ENCODE measurements at places on chromosomes 12 and 14. TPM values are rescaled to one million over a fixed set of nuclear protein-coding genes. Genes with fewer than 3 reads are reported as not detected.

DNA sequence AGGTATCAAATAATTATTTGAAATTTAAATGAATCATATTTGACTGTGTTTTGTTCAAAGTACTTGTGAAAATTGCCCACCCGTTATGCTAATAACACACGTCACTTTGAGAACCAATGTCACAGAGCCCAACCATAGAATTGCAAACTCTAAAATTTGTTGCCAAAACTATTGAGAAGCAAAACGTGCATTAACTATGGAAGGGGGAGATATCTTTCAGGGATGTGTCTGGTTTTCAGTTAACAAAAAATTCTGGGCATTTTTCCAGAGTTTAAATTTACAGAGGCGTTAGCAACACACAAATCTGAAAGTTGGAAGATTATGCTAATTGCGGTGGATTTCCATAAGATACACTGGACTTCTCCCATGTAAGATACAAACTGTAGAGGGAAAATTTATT lies 371.8 kb upstream of the E2F7 start:
- DNase-seq, result no peak

GRCh38 chr12:58588770-58589169 lies 331.5 kb downstream of the LRIG3 start:
- DNase-seq, result no peak

DNA sequence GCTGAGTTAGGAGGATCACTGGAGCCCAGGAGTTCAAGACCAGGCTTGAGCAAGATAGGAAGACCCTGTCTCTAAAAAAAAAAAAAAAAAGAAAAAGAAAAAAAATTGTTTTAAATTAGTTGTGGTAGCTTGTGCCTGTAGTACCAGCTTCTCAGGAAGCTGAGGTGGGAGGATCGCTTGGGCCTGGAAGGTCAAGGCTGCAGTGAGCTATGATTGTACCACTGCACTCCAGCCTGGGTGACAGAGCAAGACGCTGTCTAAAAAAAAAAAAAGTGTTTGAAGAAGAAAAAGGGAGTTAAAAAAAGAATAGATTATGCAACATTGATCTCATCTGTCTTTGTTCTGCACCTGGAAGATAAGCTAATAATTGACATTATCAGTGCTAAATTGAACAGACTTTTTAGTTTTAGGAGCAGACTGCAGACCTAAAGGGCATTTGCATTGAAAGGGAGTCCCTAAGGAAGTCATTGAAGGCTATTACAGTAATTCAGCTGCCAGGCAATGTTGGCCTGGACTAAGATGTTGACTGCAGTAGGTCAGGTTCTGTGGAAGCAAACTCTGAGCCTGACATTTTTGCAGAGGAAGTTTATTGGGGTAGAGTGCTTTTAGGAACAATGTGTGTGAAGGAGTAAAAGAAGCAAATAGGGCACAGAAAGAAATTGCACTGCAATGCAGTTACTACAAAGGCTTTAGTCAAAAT lies 215.8 kb downstream of the PCNX1 start:
- DNase-seq, result no peak

ITFG2 gene
- 15.0 TPM for polyA plus RNA-seq

PCED1B gene
- 6.2 TPM for polyA plus RNA-seq
